ENCODE measurements at places on chromosomes 6 and 20.

DNA sequence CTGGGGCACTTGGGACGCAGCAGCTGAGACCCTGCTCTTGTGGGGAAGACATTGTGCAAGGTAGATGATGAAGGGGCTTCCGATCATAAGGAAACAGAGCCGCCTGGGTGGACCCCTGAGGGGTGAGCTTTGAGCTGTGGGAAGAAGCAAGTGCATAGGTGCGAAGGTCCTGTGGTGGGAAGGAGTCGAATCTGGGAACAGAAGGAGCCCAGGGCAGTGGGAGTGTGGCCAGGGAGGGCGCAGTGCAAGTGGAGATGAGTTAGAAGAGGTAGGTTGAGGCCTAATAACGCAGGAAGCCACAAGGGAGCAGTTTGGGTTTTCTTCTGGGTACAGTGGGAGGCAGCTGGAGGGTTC lies 10.3 kb downstream of the RBM38 start:
- no peak for DNase-seq

GRCh38 chr6:27894839-27895762 lies 17.1 kb downstream of the OR2B2 start:
- peak; percentile 91 for DNase-seq

- no peak for DNase-seq
Measured at GRCh38 chr6:140061110-140062042, 686.9 kb upstream of the CITED2 start.

GRCh38 chr20:33724439-33725094 lies 4.5 kb upstream of the PXMP4 start:
- no peak for DNase-seq

DNA sequence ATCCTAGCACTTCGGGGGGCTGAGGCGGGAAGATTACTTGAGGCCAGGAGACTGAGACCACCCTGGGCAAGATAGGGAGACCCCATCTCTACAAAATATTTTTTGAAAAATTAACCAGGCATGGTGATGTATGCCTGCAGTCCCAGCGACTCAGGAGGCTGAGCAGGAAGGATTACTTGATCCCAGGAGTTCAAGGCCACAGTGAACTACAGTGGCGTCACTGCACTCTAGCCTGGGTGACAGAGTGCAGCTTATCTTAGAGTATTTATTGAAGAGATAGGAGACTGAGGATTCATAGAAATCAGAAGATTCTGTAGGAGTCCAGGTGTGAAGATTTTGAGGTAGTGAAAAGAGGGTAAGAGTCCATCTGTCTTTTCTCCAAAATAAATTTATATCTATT lies 45.0 kb downstream of the SLC17A5 start:
- no peak for DNase-seq
